Activated CD8-positive, alpha-beta memory T cell treated with anti-CD3 and anti-CD28 coated beads, Interleukin-2, amount 50 U/mL, for 4 hours (primary cell): ENCODE measurements at places on chromosomes 6 and 20.

GRCh38 chr20:51013577-51014330 is 9.2 kb downstream of the KCNG1 start:
- DNase-seq = no peak

DNA sequence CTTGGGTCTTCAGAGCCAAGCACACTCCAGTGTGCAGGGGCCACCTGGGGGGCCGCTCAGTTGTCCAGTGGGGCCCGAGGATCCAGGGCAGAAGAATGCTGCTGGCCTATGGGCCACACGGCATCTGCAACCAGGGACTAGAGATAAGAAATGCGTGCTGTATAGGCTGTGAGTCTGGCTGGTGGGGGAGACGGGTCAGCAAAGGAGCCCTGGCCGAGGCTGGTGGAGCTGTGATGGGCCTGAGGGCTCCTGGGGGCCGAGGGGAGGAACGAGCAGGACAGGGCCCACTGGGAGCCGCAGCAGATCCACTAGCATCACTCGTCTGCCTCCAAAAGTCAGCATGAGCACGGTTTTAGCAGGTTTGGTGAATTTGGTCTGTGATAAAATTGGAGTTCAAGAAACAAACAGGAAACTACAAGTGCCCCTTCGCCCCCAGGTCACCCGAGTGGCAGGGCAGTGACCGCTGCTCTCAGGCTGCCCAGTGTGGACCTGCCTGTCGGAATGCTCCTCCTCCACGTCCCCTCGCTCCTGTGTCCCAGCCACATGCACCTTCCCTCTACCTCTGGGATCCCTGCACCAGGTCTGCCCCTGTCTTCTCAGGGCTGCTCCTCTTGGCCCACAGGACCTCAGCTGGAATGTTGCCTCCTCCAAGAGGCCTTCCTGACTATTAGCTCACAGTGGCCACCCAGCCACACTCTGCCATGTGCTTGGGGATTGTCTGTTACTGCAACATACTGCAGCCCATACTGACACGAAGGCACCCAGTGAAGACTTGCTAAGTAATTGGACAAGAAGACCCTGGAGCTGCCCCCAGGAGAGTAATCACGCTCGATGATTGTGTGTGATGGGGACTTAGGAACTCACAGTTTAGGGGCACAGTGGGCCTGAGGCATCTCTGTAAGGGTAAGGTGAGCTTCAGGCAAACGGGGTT is 10.9 kb downstream of the ACSS1 start:
- no peak for DNase-seq

DNA sequence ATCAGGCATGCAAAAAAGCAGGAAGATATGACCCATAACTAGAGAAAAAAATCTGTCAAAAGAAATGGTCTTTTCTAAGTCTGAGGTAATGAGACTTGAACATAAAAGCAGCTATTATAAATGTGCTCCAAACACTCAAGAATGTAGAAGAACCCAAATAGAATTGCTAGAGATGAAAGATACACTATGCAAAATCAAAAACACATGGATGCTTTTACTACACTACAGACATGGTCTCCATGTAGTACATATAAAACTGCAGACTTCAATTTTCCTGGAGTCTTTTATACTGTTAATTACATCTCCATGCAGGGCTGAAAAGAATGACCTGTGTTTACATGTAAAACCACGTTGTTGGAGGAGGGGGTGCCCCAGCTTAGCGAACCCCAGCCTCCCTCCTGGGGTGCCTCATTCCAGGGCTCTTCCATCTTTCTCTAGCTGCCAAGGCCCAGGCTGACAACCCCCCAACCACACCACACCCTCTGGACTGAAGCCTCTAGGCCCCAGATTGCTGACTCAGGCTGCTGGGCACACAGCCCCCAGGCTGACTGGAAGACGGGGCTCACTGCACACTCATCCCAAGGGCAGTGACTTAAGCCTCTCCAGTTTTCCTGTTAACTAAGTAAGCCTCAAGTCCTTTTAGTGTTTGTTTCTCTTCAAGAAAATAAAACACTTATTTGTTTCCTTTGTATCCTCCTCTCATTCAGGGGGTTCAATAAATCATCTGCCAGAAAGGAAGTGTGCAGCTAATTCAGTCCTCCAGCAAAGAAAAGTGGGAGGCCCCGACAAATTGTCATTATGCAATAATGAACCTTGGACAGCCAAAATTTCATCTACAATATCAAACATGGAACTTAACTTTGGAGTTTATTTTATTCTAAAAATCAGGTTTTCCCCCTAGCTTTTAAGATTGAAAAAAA is 26.0 kb upstream of the PLAGL1 start:
- no peak for DNase-seq

DNA sequence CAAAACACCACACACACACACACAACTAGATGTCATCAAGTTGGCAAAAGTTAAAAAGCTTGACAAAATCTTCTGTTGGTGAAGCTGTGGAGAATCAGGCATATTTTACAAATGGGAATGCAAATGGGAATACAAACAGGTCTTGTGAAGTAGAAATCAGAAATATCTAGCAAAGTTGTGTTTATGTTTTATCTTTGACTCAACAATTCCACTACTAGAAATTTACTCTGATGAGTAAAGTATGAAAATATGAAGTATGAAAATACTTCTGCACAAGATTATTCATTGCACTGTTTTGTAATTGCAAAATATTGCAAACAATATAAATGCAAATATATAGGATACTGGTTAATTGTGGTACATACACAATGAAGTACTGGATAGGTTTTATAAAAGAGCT is 1166.0 kb upstream of the GJE1 start:
- no peak for DNase-seq

DNA sequence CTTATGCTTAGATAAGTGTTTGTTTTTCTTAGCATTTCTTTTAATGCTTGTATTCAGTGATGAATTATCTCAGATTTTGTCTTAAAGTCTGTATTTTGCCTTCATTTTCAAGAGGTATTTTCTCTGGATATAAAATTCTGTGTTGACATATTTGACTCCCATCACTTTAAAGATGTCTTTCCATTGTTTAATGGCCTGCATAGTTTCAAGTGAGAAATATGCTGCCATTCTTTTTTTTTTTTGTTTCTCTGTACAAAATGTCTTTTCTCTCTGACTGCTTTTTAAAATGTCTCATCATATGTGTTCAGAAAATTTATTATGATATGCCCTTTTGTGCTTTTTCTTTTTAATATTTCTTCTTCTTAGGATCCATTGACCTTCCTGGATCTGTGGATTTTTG is 578.0 kb upstream of the NOX3 start:
- DNase-seq = no peak

- DNase-seq = no peak
Measured at GRCh38 chr6:112087916-112088315, 525 bp downstream of the FAM229B start.

GRCh38 chr20:10626896-10627295 is 46.9 kb downstream of the JAG1 start:
- no peak for DNase-seq

DNA sequence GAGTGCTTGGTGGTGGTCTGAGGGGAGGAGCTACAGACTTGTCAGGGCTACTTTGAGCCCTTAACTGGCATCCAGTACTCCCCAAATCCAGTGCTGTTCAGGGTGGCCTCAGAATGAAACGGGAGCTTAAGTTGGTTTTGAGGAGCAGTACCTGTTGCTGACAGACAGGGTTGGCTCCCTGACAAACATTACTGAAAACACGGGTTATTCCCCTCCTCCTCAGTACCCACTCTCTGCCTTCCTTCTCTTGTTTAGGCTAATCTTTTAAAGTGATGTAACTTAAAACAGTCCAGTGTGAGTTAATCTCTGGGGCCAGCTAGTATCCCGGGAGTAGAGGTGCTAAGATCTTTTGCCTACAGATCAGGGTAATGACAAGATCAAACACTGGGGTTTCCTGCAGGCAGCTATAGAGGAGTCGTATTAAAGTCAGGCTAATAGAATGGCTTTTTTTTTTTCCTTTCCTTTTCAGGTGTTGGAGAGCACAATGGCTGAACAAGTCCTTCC is 3.7 kb downstream of the TNFAIP3 start:
- no peak for DNase-seq

- no peak for DNase-seq
Measured at GRCh38 chr20:37538003-37538402, 10.3 kb upstream of the BLCAP start.
